ENCODE measurements at places on chromosomes 12 and 14.

DNA sequence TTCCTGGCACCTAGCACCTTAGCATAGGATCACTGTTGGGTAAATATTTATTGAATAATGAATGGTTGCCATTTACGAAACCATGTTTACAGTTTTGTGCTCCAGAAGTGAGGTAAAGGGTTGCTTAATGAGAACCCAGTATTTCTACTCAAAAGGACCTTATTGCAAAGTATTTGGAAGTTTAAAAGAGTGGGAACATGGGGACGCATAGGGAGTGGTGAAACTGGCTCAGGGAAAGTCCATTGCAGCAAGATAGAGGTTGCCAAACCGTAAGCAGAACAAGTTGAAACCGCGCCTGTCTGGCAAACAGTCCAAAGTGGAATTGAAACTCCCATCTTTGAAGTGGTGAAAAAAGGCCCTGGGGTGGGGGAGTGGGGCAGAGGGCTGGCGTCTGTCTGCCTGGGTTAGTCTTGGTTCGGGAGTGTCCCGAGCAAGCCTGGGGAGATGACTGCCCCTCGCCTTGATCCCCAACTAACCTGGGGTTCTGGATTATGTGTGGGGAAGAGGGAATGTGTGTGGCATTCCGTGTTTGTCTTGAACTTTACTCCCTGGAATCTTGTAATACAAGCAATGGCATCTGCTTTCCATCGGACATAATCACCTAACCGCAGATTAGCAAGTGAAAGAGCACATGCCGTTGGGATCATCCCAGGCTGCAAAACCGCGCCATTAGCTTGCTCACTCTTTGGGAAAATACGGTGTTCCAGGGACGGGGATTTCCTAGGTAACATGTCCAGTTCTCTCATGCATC, 7.2 kb downstream of the ALDH2 start:
- no peak for DNase-seq

DNA sequence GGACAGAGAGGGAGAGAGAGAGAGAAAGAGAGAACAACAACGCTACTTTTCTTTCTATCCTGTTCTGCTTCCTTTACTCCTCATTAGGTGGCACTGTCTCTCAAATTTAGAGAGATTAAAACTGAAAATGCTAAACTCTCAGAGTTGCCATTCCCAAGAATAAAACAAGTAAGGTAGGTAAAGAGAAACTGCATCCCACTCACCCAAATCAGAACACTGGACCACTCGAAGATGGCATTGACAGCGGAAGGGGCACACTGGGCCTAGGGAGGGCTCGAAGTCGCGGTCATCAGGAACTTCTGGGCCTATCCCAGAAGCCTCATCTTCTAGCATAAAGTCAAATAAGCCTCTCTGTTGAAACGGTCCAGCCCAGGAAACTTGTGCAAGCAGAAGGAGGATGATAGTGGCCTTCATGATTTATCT, 4.5 kb downstream of the DCN start:
- DNase-seq, result no peak

DNA sequence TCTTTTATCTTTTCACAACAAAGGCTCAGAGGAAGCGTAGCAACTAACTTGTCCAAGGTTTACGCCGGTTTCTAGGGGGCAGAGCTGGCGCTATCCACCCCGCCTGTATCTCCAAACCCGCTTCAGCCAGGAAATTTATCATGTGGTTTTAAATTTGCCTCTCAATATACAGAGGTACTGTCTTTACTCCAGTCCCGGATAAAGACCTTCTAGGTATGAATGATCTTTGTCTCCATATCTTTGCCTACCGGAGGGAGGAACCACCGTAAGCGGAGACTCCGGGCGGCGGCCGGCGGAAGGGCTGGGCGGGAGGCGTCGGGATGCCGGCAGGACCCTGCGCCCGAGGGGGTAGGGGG, 693 bp upstream of the RIMKLB start:
- DNase-seq, result no peak

DNA sequence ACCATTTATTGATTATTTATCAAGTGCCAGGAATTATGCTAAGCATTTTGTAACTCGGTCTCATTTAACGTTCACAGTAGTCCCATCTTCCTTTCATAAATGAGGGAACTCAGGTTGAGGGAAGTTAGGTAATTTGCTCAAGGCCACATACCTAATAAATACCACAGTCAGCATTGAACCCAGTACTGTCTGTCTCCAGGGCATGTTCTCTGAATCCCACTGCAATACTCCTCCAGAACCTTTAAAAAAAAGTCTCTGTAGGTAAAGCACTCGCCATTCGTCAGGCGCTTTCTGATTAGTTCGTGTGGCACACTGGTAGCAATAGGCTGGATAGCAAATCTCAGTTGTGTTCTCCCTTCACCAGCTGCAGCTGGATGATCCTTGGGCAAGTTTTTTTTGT, 14.3 kb downstream of the SLC17A8 start:
- no peak for DNase-seq

DNA sequence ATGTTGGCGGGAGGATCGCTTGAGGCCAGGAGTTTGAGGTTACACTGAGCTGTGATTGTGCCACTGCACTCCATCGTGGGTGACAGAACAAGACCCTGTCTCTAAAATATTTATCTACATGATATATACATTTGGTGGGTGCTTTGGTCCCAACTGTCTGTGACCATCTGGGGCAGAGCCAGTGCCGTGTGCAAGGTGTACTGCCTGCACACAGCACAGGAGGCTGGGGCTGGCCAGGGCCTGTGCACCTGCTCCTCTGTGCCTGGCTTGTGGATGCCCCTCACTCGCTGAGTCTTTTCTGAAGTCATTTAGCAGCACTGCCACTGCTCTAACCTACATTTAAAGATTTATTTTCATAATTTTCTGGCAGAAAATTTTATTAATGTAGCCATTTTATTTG, 58.7 kb downstream of the TRAF3 start:
- DNase-seq, result no peak

GRCh38 chr12:87290505-87290904, 738.7 kb downstream of the C12orf50 start:
- DNase-seq, result no peak

- DNase-seq, result no peak
Observed at GRCh38 chr14:23629832-23630396, 6.2 kb upstream of the DHRS2 start.

GRCh38 chr12:104165801-104166200, 27.8 kb upstream of the NFYB start:
- DNase-seq, result no peak

- no peak for DNase-seq
Observed at GRCh38 chr12:51389302-51389999, 1.8 kb downstream of the GALNT6 start.

DNA sequence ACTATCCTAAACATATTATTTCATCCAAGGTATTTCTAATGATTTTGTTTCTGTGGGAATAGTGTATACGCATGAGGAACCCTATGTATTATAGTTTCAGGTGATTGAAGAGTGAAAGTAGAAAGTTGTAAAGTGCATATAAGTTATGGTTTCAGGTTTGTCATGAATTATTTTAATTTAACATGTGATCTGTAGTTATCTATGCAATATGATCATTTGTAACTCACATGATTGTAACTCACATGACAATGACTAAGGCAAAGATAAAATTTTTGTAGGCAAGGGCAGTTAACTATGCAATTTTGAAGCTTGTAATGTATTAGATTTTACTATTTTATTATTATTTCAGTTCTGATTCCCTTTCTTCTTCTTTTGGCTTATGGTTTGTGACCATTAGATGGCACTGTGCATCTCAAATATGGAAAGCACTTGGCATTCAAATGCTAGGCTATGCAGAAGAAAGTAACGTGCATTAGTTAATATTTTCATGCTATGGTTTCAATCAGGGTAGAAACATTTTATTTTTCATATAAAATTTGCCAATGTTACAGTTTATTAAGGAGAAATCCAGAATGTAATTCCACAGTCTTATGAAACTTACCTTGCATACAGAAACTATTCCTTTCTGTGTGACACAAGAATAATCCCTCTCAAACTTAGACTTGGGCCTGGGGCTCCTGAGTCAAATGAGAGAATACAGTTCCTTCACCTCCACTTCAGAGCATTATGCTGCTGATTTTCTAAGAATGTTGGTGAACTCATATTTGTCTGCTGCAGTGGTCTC, 15.8 kb upstream of the TMEM30B start:
- peak; percentile 36 for DNase-seq

- DNase-seq, result no peak
Observed at GRCh38 chr12:48043771-48044170, 39.5 kb upstream of the COL2A1 start.

DNA sequence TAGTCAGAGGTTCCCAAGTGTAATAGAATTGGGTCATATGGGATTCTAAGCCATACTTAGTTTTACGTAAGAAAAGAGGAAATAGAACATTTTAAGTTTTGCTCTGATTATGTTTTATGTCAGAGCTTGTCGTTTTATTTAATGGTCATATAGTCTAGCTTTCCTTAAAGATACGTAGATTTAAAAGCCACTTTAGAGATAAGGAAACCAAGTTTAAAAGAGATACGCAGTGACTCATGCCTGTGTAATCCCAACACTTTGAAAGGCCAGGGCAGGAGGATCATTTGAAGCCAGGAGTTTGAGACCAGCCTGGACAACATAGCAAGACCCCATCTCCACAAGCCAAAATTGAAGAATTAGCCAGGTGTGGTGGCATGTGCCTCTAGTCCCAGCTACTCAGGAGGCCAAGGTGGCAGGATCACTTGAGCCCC, 19.5 kb downstream of the MAPK1IP1L start:
- DNase-seq, result no peak

- DNase-seq, result peak; percentile 13
Observed at GRCh38 chr12:119229837-119230236, 51.1 kb downstream of the HSPB8 start.

- DNase-seq, result no peak
Observed at GRCh38 chr12:25155022-25155576, 39.9 kb downstream of the DNAI7 start.

All from LNCaP clone FGC (cell line).